Mesenteric fat pad (tissue), 1 donor: ENCODE measurements at places on chromosomes 5 and 9. TPM values are rescaled to one million over a fixed set of nuclear protein-coding genes. Genes with fewer than 3 reads are reported as not detected.

Gene AGPAT2
- total RNA-seq: 547 TPM

DNA sequence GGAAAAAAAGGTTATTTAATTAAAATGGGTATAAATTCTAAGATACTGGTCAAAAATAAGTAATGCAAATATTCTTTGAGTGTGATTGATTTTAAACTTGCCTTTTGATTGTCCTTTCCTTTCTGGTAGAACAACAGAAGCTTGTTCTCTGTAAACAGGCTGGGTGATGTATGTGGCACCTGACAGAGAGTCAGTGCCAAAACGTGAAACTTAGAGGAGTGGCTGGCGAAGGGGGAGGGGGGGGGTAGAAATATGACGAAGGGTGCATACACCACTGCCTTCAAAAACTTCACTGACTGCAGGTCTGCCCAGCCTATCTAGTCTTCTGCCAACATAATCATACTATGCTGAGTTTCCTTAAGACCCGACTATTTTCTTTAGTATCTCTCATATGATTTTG is 629.8 kb upstream of the SEMA6A start:
- DNase-seq: no peak

- peak; percentile 91 for DNase-seq
Observed at GRCh38 chr9:125240649-125240999, 519 bp downstream of the HSPA5 start.

DNA sequence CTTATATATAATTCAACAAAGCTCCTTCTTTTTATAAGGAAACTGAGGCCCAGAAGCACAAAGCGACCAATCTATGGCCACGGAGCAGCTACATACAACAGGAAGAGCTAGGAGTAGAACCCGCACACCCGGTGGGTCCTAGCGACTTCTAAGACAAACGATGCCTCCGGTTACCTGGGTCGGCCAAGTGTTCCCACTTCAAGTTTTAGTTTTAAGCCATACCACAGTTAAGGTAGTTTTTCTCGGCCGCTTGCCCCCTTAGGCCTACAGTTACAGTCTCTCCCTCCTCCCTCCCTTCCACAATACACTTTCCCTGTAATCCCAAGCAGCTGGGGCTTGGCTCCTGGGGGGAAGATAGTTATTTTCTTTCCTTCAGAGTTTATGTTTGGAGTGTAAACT is 533 bp downstream of the SREK1IP1 start:
- no peak for DNase-seq

GRCh38 chr5:81194633-81195334 is 38.3 kb upstream of the CKMT2 start:
- DNase-seq: peak; percentile 93
